ENCODE measurements at places on chromosomes 2 and 18. TPM values are rescaled to one million over a fixed set of nuclear protein-coding genes. Genes with fewer than 3 reads are reported as not detected.

Gene TTC31
- 27.2 TPM for total RNA-seq

Gene TMEM163
- total RNA-seq: 0.41 TPM

Gene BOK
- total RNA-seq: 7.4 TPM

Gene UGT1A8
- 7.4 TPM for total RNA-seq

Gene C2orf66
- total RNA-seq: not detected
